ENCODE measurements at places on chromosomes 6 and 20.

DNA sequence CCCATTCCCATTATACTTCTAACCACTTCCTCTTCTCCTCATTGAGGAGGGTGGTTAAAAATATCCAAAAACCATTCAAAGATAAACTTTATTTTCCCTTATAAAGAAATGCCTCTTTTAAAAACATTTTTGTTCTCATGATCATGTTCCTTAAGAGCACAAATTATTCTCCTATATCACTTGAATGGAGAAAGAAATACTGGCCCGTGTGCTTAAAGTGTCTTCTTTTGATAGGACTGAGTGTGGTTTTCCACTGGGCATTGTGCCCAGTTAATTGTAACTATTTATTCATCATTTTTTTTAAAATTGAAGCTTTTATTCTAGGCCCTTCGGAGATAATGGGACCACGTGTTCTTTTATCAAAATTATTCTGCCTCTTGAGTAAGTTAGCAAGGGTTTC, 871.5 kb downstream of the QKI start:
- no peak for DNase-seq

DNA sequence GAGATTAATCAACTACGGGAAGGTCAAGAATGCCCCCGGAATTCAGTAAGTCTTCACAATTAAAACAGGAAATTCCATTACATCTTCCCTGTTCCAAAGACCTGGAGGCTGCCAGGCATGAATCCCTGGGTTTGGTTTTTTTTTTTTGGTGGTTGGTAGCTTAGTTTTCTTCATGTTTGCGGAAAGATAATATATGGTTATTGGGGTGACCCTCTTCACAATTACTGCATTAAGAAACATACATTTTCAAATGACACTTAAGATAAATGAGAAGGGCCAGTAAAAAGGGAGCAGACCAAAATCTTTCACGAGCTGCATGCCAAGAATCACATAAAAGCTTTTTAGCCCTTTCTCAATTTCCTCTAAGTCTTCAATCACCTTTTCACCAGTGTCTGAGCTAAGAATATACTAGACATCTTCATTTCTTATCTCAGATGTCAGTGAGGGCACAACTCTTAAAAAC, 64.0 kb downstream of the KIF13A start:
- no peak for DNase-seq

DNA sequence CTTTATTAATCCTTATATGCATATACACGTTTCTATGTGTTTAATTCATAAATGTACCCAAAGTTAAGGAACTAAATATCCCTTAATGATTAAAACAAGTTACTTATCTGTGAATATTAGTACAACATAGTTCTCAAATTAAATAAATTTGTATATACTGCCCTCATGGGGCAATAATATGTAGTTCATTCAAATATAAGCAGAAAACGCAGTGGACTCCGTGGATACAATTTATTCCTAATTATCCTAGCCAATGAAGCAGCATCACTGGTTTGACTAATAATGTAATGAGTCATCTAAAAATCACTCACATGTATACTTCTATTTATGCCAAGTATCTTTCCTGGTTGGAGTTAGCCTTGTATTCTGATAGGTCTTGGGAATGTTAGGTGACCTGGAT, 111.6 kb downstream of the TBC1D32 start:
- no peak for DNase-seq

DNA sequence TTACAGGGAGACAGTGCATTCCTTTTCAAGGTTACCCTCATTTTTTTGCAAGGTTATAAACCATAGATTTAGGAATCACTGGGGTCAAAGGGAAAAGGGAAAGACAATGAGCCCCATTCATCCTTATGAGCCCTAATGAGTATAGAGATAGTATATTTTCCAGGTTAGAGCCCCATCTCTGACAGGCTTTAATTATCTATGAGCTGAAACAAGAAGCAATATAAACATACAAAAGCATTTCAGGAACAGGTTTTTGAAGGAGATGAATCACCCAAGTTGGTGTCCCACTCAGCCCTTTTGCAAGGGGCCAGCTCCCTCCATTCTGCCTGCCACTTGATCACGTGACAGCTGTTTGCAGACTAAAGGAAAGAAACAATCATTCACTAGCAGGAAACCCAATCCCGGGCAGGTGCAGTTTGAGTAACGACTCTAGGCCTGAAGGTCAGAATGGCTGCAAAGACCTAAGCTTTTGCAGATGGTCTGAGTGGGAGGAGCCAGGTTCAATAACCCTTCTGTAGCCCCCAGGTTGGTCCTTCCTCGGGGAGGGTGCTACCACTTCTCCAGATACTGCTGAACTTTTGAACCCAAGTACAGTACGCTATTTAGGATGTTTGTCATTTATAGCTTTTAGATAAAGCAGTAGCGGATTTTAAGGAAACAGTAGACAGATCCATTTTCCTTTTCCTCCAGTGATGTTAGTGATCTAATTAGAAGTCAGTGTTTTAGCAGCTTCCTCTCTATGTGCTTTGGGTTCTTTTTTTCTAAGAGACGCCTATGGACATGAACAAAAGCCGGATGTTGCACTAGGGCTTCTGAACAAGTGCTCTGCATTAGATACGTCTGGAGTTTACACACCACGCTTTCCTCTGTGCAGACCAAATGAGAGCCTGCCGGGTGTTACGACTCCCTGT, 253.2 kb downstream of the SOX4 start:
- DNase-seq, result no peak

- DNase-seq, result no peak
These were observed 151.2 kb downstream of the ERMARD start for GRCh38 chr6:169902604-169903003.

- no peak for DNase-seq
These were observed 152.2 kb downstream of the TRIM27 start for GRCh38 chr6:28771401-28772267.

GRCh38 chr20:56922497-56922896, 293.4 kb downstream of the TFAP2C start:
- no peak for DNase-seq

- DNase-seq, result no peak
These were observed 170.7 kb downstream of the ERMARD start for GRCh38 chr6:169921853-169922824.

- no peak for DNase-seq
These were observed 78.7 kb downstream of the NCOA7 start for GRCh38 chr6:125869427-125869826.

DNA sequence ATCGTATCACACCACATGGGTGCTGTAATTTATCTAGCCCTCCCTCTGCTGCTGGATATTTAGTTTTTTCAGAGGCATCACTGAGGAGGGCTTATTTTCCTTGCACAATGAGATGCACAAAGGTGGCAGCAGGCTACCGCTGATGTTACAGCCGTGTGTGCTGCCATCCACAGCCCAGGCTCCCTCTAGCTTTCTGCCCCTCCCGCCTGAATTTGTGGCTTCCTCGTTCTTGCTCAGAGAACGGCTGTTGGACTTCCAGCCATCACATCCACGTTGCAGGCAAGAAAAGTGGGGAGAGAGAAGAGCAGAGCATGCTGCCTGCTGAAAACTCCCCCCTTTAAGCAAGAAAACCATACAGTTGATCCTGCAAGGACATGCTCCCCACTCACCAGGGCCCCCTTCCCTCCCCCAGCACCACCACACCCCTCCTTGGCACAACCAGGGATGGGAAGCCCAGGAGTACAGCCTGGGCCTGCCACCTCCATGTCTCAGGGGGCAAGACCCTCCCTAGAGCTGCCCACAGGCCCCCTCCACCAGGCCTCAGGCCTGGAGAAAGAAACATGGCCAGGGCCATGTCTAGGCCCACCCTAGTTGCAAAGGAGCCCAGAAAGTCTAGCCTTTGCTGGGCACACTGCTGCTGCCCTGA, 102.6 kb downstream of the MRPL14 start:
- no peak for DNase-seq

DNA sequence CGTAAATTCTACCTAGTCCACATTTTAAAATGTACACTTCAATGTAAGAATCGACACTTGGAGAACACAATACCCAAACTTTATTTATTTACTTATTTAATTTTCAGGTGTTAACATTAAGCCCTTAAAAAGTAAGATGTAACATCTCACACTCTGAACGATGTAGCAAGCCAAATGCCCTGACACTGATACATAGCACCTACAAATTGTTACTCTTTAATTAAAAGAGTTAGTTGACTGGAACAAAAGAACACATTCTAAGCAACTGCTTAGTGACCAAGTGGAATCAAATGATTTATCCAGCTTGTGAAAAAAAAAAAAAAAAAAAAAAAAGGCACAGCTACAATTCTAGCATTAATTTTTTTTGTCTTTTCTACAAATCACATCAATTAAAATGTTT, 292.1 kb upstream of the THEMIS start:
- DNase-seq, result no peak

DNA sequence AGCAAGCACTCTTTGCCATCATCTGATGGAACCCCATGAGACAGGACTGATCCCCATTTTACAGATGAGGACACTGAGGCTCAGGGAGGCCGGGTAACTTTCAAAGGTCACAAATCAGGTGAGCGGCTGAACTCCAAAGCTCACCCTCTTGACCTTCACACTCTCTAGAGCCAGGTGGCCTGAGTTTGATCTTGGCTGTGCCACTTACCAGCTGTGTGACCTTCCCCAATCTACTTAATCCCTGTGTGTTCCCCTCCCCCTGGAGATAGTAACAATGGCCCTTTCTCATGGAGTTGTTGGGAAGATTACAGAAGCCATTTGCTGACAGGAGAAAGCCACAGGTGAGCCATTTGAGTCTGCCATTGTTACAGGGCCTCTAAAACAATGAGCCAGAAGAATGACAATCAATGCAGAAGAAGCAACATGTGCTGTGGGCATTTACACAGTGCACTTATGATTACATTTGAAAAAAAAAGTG, 34.5 kb downstream of the BMP7 start:
- no peak for DNase-seq

DNA sequence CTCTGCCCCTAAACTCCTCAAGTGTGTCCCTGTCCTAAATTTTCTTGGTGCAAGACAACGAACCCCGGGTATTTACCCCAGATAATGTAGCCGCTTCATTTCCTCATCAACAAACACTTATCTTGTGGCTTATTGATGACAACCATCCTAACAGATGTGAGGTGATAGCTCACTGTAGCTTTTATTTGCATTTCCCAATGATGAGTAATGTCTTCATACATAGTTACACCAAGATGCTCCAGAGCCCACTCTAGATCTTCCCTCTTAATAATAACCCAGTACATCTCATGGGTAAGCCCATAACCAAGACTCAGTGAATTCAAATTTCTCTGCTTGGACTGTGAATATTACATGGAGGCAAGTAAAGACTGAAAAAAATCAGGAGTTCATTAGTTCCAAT, 48.2 kb upstream of the BEND6 start:
- DNase-seq, result no peak

- no peak for DNase-seq
These were observed 101.5 kb downstream of the RWDD2A start for GRCh38 chr6:83294676-83295075.
